ENCODE measurements at places on chromosomes 2 and 18.

- DNase-seq: no peak
Observed at GRCh38 chr18:44802508-44802907, 121.8 kb downstream of the SETBP1 start.

GRCh38 chr18:79442508-79443221 is 46.9 kb downstream of the NFATC1 start:
- no peak for DNase-seq

- no peak for DNase-seq
Observed at GRCh38 chr2:216172493-216172892, 63.3 kb downstream of the XRCC5 start.

DNA sequence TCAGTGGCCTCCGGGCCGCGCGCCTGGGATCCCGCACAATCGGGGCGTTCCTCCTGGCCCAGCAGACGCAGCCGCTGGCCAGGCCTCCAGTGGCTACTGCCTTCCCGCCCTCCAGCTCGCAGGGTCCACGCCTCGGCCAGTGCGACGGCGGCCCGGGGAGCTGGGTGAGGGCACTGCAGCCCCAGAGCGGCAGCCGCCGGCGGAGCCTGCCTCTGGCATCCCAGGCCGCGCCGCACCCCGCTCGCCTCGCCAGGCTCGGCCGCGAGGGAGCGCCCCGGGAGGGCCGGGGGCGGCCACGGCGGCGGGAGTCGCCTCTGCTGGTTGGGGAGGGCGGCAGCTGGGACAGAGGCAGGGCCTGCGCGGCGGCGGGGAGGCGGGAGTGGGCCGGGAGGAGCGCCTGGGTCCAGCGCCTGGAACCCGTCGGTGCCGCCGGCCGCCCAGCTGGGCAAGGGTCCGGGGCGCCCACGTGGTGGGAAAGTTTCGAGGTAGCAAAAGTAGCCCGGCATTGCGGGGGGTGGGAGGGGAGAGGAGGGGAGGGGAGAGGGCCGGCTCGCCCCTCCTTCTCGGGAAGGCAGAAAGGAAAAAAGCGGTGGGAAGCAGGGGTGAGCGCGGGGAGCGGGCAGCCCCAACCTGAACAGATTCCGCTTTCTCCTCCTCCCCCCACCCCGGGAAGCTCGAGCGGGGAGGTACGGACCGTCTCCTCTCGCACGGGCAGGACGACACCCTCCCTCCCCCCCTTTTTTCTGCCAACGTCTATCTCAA is 1.5 kb upstream of the INHBB start:
- no peak for DNase-seq

DNA sequence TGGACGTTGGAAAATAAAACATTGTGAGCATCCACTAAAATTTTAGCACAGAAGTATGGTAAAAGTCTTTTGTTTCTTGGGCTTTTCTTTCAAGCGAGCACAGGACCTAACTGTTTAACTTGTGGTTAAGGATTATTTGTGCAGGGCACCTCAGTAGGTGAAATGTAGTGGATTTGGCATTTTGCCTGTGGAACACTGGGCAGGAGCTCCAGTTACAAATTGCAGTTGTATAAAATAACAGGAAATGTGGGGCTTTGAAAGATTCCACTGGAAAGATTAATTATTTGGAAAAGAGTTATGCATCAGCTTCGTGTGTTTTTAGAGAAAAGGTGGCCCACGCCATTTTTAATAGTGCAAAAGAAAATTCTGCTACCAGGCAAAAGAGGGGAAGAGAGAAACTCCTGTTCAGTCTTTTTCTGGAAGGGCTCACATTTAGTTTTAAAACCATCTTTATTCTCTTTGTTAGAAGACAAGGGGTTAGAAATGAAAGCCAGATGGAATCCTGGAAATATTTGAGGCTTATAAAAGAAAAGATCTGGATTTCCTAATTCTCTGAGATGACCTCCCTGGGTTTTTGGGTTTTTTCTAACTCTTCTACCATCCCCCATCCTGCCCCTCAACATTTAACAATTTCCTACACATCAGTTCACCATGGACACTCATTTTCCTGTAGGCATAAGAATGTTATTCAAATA is 144.3 kb upstream of the SERTAD2 start:
- DNase-seq: no peak

GRCh38 chr18:7855671-7856070 is 288.6 kb downstream of the PTPRM start:
- no peak for DNase-seq

DNA sequence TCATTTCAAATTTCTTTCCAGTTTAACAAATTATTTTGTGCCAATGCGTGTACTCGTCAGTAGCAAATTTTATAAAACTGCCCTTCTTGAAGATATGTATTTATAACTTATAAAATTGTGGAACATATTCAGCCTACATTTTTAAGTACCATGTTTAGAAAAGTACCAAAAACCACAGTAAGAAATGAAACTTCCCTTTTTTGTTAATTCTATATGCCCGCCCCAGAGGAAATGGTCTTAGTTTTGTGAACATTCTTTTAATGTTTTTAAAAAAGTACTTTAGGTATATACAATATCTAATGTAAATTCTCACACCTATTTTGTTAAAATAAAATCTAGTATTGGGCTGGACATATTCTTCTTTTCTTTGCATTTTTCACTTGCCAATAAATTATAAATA is 1.2 kb downstream of the UGT1A9 start:
- DNase-seq: no peak

- no peak for DNase-seq
Observed at GRCh38 chr2:128358941-128359731, 40.5 kb upstream of the HS6ST1 start.

DNA sequence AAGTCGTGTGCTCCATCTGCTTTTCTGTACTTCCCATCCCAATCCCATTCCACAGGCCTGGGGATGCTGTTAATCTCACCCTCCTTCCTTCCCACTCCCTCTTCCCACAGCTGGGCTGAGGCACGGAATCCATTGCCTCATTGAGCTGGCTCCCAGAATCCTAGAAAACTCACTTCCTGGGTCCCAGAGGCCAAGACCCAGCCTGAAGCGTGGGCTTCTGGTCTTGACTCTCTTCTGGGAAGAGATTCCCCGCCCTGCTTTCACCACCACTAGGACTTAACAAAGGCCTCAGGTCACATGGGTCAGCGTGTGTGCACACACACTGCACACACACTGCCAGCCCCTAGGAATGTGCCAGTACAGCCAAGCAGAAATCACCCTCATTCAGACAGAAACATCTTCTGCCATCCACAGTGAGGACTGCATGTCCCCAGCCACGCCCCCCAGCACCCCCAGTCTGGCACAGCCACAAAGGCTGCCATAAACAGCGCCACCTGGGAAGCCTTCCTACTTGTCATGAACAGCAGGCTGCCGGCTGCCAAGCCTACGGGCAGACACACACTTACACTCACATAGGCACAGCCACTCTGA is 165.8 kb downstream of the TNS1 start:
- DNase-seq: no peak

DNA sequence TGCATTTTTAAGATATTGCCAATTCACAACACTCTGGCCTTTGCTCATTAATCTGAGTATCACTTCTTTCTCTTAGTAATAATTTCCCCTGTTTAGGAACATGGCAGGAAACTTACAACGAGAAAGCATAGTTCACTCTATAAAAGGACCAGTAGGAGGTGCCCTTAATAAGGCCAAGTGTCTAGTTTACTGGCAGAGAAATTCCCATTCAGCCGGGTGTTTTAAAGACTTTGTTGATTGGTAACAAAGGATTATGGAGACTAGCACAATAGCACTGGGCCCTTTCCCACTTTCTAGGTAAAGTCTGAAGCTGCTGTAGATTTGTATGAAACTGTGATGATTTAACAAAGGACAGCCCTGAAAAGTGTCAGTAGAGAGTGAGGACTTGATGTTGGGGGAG is 3.1 kb downstream of the DCC start:
- DNase-seq: no peak

- DNase-seq: peak; percentile 45
Observed at GRCh38 chr2:241858206-241859016, at the start of gene PDCD1. Gene PDCD1, minus strand, starts transcription at chr2:241858894. Its CDS starts 56 bp downstream, at chr2:241858838.

DNA sequence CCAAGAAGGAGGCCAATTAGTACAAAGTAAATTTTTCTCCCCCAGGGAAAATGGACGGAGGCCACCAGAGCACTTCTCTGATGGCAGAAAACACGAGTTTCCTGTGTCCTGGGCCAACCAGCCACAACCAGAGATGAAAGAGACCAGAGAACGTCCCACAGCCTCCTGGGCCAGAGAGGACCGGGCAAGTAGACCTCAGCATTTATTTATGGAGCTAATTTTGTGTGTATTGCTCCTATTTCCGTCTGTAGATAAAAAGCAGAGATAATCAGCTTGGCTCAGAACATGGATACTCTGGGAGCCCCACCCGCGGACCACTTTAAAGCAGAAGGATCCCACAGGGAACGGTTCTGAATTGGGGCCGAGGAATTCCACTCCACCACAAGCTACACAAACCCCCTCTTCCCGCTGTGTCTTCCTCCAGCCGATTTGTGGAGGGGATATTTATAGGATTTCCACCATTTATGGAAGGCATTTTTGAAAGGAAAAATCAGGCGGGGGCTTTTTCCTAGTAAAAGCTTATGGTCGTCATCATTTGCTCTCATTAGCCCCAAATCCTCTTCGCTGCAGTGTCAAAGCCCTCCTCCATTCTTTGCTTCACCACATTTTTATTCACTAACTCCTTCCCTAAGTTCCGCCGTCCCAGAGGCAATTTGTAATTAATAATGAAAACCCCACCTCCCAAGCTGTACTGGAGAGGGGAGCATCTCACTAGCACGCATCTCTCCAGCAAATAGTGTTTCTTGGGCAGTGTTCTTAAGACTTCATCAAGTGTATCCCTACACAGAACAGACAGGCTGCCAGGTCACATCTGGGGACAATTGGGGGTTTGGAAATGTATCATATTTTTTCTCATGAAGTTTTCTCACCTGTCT is 43.7 kb upstream of the TWIST2 start:
- DNase-seq: no peak

- DNase-seq: no peak
Observed at GRCh38 chr2:43280994-43281393, 54.6 kb upstream of the ZFP36L2 start.

Measured in stimulated activated CD4-positive, alpha-beta T cell treated with anti-CD3 and anti-CD28 coated beads, Interleukin-15, amount 100 ng/mL, for 1 hour (primary cell).